T-helper 9 cell (primary cell): ENCODE measurements at places on chromosomes 5 and 9.

DNA sequence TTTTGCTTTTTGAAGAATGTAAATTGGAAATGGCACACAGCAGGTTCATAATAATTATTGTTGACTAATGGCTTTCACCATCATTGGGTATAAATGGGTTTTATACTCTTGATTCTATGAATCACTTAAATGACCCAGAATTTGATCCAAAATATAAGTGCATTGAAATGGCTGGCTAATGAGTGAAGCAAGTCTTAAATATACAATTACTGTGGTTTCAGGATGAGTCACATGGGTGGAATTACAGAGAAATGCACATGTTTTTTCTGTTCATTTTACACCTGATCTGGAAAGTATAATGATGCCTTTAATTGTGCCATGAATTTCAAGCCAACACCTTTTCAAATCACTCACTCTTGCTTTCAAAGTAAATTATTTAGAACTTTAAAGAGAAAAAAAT, 380.8 kb upstream of the CD180 start:
- DNase-seq = no peak

- DNase-seq = no peak
Observed at GRCh38 chr5:83488821-83489220, 17.3 kb downstream of the VCAN start.

- DNase-seq = no peak
Observed at GRCh38 chr9:98569491-98569890, 139.2 kb downstream of the GABBR2 start.

DNA sequence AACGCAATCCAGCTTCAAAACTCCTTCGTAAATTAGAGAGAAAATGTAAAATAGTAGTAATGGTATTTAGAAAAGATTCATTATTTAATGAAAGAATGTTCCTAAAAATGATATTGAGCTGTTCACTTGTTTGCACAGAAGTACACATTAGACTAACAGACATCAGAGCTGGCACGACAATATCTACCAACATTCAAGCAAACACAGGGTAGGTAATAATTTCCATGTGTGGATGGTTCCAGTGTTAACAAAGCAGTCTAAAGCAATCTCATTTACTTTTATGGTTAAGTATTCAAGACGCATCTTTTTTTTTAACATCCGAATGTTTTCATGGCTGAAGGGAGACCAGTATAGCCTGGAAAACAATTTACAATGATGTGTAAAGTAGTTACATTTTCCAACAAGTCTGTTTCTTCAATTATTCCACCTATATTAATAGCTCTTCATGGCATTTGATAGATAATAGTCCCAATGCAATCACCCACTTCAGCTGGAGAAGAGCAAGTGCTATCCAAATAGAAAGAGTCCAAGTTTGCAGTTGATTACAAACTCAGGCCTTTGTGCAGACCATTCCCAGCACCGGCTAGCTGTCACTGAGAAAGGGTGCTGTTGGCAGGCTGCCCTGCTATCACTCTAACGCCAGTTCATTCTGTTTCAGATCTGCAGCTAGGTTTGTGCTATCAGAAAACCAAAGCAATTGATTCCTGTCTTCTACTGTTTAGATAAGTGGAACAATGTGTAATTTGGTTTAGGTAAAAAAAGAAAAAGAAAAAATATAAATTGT, 458.8 kb downstream of the DTWD2 start:
- no peak for DNase-seq

DNA sequence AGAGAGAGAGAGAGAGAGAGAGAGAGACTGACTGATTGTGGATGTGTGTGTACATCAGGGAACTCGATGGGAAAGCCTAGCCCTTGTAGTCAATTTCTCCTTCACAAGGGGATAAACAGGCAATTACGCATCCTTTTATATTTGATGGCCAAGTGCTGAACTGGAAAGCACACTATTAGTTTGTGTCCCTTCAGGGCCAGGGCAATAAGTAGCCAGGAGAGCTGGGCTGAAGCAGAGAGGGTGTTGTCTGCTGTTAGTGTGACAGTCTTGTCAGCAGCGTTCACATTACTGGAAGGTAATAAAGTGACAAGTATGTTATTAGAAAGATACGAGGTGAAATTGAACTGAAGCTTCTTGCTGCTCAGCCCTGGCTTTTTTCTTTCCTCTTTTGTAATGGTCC, 457.7 kb downstream of the BNC2 start:
- DNase-seq = no peak

- DNase-seq = no peak
Observed at GRCh38 chr5:127865273-127865672, 162.1 kb downstream of the CCDC192 start.

DNA sequence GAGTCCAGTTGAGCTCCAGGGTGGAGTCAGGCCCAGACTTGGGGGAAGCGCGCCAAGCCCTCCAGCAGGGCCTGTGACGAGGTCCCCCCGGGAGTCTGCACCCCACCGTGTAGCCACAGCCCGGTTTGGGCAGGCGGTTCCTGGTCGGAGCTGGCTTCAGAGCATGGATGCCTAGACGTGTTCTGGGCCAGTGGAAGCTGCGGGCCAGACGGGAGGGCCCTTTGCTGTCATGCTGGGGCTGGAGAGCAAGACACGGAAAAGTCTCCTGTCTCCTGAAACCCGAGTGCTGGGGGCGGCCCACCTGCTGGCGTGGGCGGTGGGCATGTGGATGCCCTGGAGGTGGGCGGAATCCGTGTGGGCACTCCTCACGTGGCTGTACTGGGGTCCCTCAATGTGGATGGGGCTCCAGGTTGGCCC, 1.9 kb downstream of the GPSM1 start:
- DNase-seq = no peak

GRCh38 chr5:180052211-180052818, 19.2 kb downstream of the RNF130 start:
- no peak for DNase-seq

DNA sequence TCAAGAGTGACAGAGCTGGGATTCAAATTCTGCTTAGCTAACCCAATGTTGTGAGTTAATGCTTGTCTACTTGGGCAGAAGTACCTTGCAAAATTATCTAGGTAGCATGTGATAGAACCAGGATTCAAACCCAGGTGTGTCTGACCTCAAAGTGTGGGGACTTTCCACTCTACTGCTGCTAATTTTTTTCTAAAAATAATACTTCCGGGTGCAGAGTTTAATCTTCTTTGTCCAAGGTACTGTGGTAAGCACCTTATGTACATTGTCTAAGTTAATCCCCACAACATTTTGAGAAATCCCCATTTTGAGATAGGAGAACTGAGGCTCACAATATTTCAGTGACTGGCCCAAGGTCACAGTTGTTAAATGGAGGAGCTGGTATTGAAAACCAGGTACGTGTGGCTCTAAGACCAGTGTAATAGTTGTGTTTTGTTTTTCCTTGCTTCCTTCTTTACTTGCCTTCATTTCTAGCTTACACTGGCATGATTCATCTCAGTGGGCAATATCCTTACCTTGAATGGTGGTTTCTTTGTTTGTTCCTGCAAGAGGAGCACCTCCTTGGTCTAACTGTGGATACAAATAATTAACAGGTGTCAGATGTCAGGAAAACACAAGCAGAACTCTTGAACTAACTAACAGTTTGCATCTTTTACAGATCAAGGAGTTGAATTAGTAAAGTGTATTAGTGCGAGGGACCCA, 7.5 kb downstream of the ALDOB start:
- no peak for DNase-seq

GRCh38 chr5:58902765-58903164, 319.9 kb downstream of the RAB3C start:
- DNase-seq = no peak

- no peak for DNase-seq
Observed at GRCh38 chr9:79107911-79108676, 463.7 kb upstream of the TLE4 start.

- DNase-seq = no peak
Observed at GRCh38 chr5:100595812-100596173, 60.6 kb downstream of the FAM174A start.

DNA sequence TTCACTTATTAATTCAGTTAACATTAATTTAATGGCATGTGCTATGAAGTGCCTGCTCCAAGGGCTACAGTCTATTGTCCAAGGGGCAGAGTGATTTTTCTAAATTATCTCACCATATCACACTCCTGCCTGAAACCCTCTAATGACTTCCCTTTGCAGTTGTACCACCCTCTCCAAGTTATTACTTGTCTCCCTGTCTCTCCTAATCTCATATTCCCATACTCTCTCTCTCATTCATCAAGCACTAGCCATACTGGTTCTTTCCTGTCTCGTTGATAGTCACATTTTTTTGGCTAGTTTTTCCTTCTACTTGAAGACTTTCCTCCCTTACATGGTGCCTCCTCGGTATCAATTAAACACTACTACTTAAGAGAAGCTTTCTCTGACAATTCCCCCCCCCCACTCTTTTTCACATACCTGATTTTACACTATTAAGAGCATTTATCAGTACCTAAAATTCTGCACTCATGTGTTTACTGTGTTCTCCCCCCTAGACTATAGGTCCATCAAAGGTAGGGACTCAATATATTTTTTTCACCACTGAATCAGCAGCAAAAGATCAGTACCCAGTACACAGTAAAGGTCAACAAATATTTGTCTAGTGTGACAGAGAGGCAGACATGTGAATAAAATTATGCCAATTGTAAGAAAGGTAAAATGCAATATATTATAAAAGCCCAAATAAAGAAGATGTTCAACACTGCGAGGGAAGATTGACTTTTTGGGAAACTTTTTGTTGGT, 19.0 kb downstream of the RICTOR start:
- no peak for DNase-seq

DNA sequence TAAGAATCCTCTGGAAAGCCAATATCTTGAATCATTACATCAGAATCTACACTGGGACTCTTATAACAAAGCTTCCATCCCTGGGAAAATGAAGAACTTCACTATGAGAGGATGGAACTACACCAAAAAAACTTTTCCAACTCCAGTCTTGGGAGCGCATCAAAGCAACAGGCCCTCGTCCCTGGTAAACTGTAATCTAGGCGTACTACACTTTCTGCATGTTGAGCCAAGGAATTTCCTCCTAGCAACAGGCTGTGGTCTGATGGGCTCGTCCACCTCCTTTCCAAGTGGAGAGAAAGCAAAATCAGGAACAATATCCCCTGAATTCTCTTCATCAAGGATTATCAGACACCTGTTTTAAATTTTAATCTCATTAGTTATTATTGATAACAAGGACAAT, 94.1 kb downstream of the NFIB start:
- no peak for DNase-seq

DNA sequence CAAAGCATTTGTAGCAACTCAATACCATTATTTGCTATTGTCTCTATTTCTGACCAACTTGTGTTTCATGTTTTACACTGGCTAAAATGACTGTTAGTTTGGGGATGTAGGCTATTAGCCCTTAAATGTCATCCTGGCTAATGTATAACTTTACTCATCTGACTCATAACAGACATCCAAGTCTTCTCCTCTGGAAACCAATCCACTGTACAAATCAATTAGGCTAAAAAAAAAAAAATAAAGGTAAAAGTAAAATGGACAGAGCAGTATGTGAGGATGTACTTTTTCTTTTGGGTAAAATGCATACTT, 20.6 kb downstream of the MEGF9 start:
- DNase-seq = no peak

DNA sequence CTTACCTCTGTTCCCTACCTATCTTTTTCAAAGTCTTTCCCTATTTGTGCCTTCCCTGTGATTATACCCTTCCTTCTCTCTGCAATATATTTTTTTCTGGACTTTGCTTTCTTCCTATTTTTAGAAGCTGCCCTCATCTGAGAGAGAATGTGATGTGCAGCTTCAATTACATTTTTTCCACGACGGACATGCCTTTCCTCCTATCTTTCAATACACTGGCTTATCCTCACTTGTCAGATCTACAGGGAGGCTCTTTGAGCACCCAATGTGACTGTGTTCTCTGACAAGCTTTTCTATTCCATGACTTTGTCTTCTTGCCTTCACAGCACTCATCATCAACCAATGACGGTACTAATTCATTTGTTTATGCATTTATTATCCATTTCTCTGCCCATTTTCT, 227.9 kb upstream of the CLINT1 start:
- no peak for DNase-seq

GRCh38 chr5:178277866-178278265, 45.3 kb upstream of the PHYKPL start:
- no peak for DNase-seq

DNA sequence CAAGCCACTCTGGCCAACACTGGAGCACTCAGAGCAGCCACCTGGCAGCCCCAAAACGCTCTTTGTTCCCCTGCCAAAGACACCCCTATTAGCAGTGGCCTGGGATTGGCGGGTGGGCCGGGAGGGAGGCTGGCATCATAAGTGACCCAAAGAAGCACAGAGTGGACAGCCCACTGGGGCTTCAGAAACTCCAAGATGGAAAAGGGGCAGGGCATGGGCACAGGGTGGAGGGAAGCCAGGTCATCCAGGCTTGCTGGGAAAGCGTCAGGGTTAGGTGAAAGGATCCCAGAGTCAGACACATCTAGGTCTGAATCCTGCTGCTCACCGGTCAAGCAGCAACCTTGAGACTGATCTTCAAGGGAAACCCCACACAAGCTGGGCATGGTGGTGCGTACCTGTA, 14.8 kb downstream of the EEIG1 start:
- no peak for DNase-seq

DNA sequence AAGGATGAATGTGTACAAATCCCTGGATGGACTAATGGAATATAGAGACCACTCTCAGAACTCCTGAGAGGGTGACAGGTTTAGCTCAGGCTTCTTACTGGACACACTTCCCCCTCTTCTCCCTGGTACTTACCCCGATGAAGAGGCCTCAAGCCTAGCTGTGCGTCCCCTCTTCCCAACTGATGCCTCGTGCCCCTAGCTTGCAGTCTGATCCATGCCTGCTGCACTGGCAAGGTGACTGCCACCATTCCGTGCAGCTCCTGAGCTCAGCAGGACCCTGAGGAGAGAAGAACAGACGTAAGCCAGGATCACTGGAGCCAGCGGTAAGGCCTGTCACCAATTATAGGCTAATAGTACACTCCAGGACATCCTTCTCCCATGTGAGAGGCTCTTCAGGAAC, 5.5 kb upstream of the STOML2 start:
- DNase-seq = no peak

GRCh38 chr5:65803699-65804391, 81.8 kb downstream of the NLN start:
- no peak for DNase-seq

DNA sequence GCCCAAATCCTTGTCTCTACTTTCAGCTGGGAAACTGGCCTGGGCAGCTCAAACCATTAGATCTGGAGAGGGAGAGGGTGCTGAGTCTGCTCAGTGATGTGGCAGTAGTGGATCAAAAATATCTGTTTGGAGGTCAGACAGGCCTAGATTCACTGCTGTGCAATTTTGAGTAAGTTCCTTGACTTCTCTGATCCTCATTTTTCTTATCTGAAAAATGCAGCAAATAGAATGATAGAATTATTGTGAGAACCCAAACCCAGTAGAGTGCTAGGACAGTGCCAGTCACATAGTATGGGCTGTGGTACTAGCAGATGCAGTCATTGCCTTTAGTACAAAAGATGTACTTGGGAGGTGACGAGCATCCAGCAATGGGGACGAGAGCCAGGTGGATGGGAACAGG, 50.2 kb downstream of the ARHGEF37 start:
- DNase-seq = no peak

- no peak for DNase-seq
Observed at GRCh38 chr5:14167211-14167845, 24.2 kb downstream of the TRIO start.

GRCh38 chr9:109072133-109072692, 47.5 kb downstream of the TMEM245 start:
- DNase-seq = no peak
